T follicular helper cell (primary cell): ENCODE measurements at places on chromosomes 13 and 19.

DNA sequence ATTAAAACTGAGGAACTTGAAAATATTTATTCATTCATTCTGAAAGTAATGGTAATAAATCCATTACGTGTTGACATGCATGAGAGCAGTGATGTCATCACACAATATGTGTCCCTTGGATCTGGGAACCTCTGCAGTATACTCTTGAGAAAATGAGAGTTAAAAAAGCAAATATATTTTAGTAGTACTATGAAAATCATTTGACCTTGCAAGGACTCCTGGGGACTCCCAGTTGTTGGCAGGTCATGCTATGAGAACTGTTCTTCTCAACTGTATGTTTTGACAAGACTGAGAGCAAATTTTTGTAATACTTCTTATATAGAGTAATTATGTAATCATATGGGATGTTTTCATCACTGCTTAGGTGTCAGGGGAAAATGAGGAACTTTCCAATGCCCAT lies 249.4 kb downstream of the PCCA start:
- no peak for DNase-seq

DNA sequence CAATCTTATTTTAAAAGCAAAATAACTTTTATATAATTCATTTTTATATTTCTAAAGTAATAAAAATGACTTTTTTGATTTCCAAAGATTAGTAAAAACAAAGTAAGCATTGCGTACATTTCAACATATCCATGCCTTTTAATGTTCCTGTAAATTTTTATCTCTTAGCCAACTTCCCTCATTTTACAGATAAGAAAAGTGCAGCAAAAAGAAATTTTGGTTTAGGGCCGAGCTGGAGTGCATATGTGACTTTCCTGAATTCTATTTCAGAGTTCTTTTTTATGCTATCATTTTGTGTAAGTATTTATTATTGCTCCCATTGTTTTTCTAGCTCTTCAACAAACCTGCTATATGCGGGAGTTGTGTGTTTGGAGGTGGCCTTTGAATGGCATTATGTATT lies 195.3 kb downstream of the NHLRC3 start:
- no peak for DNase-seq

GRCh38 chr19:18046059-18046718 lies 38.2 kb downstream of the ARRDC2 start:
- DNase-seq: no peak

DNA sequence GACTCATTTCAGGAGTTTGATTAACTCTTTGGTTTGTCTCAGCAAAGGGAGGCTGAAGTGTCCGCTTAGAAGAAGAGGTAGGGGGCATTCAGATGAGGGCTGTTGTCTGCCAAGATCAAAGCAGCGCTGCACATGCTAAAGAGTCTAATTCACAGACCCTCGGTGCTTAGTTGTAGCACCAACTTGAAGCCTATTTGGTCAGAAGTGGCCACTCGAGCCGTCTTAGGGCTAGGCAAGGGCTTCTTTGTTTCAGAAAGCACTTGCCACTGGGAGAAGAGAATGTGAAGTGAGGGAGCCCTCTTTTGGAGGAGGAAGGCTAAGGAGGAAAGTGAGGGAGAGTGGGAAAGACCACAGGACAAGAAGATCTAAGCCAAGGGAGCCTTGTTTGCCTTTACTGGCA lies 313.4 kb upstream of the TMTC4 start:
- no peak for DNase-seq

DNA sequence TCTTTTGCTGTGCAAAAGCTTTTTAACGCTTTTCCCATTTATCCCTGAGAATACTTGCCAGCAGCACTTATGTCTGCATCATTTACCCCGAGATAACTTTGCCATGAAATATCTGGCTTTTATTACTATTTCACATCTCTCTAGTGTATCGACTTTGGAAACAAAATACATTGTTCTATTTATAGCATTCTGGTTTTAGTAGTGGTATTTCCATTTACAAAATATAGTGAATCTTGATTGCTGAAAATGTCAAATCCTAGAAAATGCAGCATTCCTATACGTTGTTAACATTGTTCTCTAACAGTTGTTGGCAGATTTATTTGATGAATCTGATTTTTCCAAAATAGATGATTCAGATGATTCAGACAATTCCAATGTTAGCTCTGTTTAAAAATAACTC lies 189.3 kb upstream of the SPRY2 start:
- no peak for DNase-seq

- DNase-seq: no peak
Observed at GRCh38 chr19:47019431-47020041, at the start of gene NPAS1. Gene NPAS1, plus strand, starts transcription at chr19:47019837. Its CDS starts 1,211 bp downstream, at chr19:47021048.

- DNase-seq: no peak
Observed at GRCh38 chr13:113726961-113727411, 32.0 kb upstream of the TMEM255B start.

GRCh38 chr13:33537676-33538075 lies 252.1 kb upstream of the STARD13 start:
- no peak for DNase-seq

- no peak for DNase-seq
Observed at GRCh38 chr13:20370815-20371421, 138.8 kb upstream of the GJB6 start.

GRCh38 chr19:6590258-6590826 lies 608 bp downstream of the CD70 start:
- DNase-seq: no peak

GRCh38 chr13:110443622-110444225 lies 117.8 kb downstream of the RAB20 start:
- no peak for DNase-seq

DNA sequence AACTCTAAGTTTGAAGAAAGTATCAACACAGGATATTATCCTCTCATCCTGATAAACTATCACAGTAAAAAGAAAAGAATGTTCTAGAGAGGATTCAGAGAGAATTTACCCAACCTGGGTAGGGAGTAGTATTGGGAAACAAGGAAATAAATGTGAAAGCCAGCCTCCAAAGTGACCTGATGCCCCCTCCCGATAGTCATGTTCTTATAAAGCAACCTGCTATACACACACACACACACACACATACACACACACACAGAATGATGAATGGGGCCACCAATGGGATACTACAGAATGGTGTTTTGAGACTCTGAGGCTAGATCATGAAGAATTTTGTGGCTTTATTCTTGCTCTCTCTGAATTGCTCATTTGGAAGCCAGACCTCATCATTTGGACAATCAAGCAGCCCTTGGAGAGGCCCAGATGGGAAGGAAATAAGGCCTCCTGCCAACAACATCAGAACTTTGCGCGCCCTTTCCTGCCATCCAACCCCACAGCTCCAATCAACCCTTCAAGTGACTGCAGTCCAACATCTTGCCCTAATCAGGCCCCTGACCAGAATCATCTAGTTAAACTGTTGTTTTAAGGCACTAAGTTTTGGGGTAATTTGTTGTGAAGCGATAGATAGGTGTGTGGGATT lies 807.9 kb upstream of the ARGLU1 start:
- no peak for DNase-seq

DNA sequence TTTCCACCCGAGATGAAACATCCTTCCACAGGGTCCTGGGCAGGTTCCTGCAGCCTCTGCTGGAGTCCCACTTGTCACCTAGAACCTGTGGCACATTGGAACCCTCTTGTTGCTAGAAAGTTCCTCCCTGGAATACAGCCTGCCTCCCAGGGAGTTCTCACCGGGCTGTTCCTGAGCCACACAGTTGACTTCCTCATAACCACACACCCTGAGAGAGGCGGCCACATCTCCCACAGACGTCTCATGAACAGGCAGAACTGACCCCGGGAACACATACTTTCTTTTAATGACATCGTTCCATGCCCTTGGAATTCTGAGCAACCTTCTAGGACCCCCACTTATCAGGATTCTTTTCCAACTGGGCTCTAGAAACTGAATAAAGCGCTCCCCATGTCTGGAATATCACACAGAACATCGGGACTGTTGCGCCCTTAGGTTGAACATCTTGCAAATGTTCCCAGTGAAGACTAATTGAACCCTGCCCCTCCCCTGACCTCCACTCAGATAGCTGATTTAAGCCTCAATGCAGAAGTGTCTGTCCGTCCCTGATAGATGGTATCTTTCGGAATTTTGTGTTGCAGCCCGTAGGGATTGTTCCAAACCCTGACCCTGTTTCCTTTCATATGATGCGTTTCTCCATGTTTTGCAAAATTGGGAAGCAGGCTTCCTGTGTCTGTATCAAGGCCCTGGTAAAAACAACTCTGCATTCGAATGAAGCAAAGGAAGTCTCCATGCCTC lies 91.1 kb downstream of the RAB20 start:
- no peak for DNase-seq

- no peak for DNase-seq
Observed at GRCh38 chr13:80274643-80275042, 66.3 kb downstream of the SPRY2 start.

DNA sequence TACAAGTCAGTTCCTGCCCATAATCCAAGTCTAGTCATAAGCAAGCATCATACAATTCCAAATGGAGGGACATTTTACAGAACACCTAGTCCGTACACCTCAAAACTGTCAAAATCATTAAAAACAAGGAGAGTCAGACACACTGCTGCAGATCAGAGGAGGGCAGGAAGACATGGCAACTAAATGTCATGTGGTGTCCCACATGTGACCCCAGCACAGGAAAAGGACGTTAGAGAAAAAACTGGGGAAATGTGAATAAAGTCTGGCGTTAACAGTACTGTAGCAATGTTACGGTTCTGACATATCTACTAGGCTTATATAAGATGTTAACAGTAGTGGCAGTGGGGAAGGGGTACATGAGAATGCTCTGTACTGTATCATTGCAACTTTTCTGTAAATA lies 2.3 kb downstream of the ZSCAN5A start:
- no peak for DNase-seq

GRCh38 chr19:4303819-4304537 lies 420 bp upstream of the FSD1 start:
- no peak for DNase-seq

DNA sequence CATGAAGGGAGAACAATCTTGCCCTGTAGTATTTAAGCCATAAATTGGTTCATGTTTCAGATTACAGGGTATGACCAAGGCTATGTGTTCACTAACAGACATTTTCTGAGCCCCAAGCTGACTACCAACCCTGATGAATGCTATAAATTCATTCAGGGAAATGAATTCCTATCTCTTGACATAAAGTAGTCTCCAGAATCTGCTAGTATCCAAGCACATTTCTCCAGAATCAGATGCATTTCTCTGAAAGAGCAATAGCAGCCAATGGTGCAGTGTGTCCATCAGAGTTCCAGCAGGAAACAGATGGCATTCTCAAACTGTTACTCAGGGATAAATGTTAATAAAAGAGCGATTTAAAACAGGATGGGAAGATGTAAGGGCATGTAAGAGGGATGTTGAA lies 226.4 kb downstream of the COG6 start:
- no peak for DNase-seq

DNA sequence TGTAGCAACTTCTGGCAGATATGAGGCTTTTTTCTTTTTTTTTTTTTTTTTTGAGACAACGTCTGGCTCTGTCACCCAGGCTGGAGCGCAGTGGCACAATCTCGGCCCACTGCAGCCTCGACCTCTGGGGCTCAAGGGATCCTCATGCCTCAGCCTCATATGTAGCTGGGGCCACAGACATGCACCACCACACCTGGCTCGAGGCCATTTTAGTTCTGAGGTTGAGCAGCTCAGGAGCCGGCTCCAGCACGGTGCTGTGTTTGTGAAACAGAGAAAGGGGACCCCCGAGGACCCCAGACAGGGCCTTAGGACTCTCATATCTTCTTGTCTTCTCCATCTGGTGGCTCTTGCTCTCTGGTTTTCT lies 3.4 kb upstream of the FLT3LG start:
- DNase-seq: no peak

- no peak for DNase-seq
Observed at GRCh38 chr13:42707586-42707985, 73.8 kb upstream of the FAM216B start.

GRCh38 chr13:47671776-47672175 lies 329.3 kb downstream of the SUCLA2 start:
- no peak for DNase-seq

DNA sequence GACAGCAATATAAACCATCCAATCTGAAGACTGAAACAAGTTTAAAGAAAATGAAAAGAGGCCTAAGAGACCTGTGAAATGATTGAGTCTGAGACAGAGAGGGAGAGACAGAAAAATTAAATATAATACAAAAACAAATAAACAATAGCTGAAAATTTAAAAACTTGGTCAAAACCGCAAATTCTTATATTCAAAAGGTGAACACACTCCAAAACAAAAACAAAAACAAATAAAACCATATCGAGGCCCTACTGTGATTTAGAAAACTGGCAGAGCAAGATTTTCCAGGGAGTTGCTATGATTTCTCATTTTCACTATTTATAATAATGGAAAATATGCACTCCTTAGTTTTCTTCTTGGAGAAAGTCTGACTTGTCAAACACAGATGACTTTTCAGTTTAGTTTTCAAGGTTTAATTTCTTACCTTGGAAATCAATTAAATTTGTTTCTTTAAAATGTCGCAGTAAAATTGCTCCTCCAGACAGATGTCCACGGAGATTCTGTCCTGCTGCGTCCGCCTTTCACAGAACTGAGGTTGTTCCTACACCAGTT lies 1420.3 kb downstream of the UQCRFS1 start:
- DNase-seq: no peak

GRCh38 chr13:104008075-104008474 lies 941.9 kb upstream of the SLC10A2 start:
- DNase-seq: no peak

DNA sequence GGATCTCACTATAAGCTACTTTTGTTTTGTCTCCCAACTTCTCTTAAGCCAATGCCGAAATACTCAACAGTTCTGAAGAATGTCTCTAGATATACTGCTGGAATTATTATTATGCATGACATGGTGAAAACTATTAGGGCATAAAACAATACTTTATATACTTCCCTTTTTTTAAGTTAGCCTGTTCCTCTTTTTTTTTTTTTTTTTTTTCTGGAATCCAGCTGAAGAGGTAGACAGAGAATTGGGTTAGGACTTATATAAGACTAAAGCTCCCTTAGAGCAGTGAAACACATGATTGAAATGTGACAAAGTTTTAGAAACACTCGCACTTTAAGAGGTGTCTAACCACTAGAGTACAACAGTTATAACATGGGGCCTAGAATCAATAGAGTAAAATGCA lies 850.9 kb upstream of the PCDH9 start:
- DNase-seq: no peak

DNA sequence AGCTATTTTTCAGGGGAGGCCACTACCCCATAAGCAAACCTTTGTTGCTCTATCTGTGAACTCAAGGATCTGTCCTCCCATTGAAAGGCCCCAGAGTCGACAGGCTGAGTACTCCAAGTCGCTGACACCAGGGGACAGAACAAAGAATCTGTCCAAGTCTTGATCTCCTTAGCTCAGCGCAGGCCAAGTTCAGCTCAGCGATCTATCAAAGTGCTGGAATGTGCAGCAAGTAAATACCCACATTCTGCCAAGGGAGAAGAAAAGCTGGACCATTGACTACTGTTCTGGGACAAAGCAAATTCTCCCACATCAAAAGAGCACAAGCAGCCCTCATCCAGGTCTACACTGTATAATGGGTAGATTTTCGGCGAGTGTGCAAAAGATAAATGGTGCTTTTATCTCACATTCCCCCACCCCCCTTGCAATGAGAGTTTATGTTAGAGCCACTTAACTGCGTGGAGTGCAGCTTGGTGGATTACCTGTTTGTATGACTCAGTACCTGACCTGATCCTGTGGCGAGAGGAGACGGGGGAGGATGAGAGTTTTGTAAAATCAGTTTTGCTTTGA lies 391.7 kb upstream of the SGCG start:
- DNase-seq: no peak
